ENCODE measurements at places on chromosomes 3 and 15.

- no peak overlapping the region for H3K4me3 ChIP-seq
- H3K27ac ChIP-seq = no peak overlapping the region
- H3K4me1 ChIP-seq = no peaks in the 10 kb centered on the region
- no peak for DNase-seq
These were observed 38.4 kb downstream of the HEG1 start for GRCh38 chr3:125017406-125017805.

DNA sequence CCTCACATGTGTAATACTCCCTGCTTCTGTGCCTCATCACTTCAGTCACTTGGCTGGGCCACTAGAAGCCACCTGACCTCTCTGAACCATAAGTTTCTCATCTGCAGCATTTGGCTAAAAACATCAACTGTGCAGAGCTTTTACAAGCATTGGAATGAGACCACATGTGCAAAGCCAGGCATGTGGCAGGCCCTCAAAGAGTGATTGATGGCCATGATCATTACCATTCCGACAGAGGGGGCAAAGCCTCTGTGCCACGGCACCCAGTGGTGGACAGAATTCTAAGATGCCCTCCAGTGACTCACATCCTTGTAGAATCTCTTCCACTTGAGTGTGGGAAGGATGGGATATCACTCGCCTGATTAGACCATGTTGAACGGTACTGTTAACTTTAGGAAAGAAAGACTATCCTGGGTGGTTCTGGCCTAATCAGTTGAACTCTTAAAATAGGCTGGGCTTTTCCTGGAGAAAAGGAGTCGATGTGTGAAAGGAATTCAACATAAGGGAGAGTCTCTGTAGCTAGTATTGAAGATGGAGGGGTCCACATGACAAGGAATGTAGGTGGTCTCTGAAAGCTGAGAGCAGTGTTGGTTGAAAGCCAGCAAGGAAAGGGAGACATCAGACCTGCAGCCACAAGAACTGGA lies 13.5 kb downstream of the CDCP1 start:
- H3K4me3 ChIP-seq = no peak overlapping the region
- H3K27ac ChIP-seq = no peak overlapping the region
- no peaks in the 10 kb centered on the region for H3K36me3 ChIP-seq
- DNase-seq = no peak
- H3K4me1 ChIP-seq = no peaks in the 10 kb centered on the region
- no peaks in the 10 kb centered on the region for H3K27me3 ChIP-seq

- no peaks in the 10 kb centered on the region for H3K27me3 ChIP-seq
- no peaks in the 10 kb centered on the region for H3K4me1 ChIP-seq
- no peak overlapping the region for H3K4me3 ChIP-seq
- no peaks in the 10 kb centered on the region for H3K36me3 ChIP-seq
- DNase-seq = no peak
- H3K27ac ChIP-seq = no peak overlapping the region
These were observed 93.6 kb downstream of the GMNC start for GRCh38 chr3:190768891-190769290.

DNA sequence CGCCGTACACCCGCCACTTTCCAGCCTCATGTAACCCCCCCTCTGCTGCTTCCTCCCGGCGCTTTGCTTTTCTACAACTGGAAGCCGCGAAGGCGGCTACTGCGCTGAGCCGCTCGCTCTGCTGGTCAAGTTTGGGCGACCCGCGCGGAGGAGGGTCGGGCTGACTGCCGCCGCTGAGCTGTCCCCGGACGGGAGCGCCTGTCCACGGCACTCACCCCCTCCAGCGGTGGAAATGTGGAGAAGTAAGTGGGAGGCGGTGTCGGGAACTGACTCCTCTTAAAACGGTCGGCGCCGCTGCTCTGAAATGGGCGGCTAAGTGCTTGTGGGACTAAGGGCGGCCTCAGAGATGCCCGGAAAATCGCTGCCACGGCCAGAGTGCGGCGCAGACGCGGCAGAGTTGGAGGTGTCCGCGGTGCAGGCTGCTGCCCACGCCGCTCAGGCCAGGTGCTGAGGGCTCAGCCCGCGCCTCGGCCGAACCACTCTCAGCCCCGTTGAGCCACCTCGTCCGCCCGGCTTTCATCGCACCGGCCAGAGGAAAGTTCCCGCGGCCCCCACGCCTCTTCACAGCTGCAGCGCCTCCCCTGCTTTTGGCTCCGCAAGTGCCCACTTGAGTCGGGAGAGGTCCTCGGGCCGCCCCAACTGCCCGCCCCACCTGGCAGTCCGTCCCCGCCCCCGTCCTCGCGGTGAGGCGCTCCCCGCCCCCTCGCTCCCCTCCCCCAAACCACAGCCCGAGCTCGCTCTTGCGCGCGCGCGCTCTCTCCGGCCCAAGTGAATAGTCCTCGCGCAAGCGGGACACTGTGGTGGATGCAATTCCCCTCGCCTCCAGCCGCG lies at the start of gene EPHA6:
EPHA6 (plus strand) TSS at position 775 of the 831 bp plus-strand sequence.
- no peaks in the 10 kb centered on the region for H3K27me3 ChIP-seq
- H3K27ac ChIP-seq = no peak within 1 kb of the TSS
- peak within 1 kb of the TSS; percentile 92 for H3K4me3 ChIP-seq
- peak; percentile 57 for DNase-seq
- no peaks in the 10 kb centered on the region for H3K4me1 ChIP-seq

DNA sequence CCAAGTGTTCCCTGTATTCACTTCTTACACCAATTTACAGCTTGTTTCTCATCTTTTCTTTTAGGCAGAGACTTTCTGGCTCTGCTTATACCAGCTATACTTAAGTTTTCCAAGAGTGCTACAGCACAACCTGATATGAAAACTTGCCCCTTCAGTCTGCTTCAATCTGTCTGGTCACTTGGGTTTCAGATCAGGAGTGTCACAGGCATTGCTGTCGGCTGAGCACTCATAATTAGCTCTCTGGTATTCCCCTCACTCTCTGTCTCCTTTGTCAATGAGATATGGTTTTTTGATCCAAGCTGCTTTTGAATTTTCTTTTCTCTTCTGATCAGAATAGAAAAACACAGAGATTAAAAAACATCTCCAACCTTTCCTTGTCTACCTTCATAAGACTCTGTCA lies 194.9 kb upstream of the UMPS start:
- no peaks in the 10 kb centered on the region for H3K4me1 ChIP-seq
- no peaks in the 10 kb centered on the region for H3K36me3 ChIP-seq
- DNase-seq = no peak

DNA sequence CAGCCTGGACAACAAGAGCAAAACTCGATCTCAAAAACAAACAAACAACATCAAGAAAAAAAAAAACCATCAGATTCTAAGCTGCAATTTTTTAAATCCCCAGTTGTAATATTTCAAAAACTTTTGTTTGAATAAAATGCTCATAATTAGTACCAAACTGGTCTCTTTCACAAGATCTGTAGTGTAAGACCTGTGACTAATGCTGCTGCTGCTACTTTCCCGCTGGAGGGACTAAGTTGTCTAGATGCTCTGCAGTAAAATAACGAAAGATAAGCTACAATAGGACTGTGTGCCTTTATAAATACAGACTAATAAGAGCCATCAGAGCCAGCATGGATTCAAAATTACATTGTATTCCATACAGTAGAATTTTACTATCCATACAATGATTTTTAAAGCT lies 45.4 kb downstream of the TM4SF4 start:
- no peak overlapping the region for H3K27ac ChIP-seq
- peaks cover 52% of the 10 kb centered on the region for H3K36me3 ChIP-seq
- H3K27me3 ChIP-seq = no peaks in the 10 kb centered on the region
- no peaks in the 10 kb centered on the region for H3K4me1 ChIP-seq
- H3K4me3 ChIP-seq = no peak overlapping the region
- no peak for DNase-seq

DNA sequence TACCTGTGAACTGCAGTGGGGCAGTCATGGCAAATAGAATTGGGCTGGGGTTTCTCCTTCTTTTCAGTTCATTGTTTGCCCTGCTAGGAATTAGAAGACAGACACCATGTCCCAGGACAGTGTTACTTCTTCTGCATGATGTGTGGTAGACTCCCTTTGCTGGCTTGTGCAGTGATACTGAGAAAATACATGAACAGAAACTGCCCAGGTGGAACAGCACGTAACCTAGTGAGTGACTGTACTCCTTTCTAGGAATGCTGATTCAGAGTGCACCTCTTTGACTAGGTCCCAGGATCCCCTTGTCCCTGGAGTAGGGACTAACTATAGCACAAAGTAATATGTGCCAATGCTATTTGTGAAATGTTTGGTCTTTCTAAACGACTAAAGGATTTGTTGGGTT lies 10.7 kb upstream of the SLC22A13 start:
- H3K36me3 ChIP-seq = peaks cover 13% of the 10 kb centered on the region
- DNase-seq = no peak
- H3K4me3 ChIP-seq = no peak overlapping the region
- H3K27ac ChIP-seq = no peak overlapping the region

DNA sequence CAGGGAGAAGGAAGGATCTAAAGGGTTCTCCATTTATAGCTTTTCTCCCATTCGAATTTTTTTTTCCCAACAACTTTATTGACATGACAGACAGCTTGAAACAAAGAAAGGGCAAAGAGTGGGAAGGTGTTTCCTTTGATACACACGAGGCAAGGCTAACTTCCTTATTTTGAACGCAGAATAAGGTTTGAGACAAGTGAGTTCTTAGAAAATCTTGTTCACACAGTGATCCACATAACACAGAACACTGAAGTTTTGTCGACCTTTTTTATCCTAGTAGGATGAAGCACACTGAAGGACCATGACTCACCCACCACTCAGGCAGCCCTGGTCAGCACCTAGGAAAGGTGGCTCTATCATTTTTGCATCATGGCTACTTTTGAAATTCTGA lies 425.8 kb upstream of the MDFIC2 start:
- DNase-seq = no peak
- no peak overlapping the region for H3K4me3 ChIP-seq
- H3K36me3 ChIP-seq = no peaks in the 10 kb centered on the region
- H3K27ac ChIP-seq = no peak overlapping the region
- no peaks in the 10 kb centered on the region for H3K27me3 ChIP-seq

GRCh38 chr3:101120039-101120438 lies 126.8 kb upstream of the ABI3BP start:
- DNase-seq = no peak
- H3K36me3 ChIP-seq = no peaks in the 10 kb centered on the region
- no peaks in the 10 kb centered on the region for H3K27me3 ChIP-seq
- no peaks in the 10 kb centered on the region for H3K4me1 ChIP-seq

- H3K27me3 ChIP-seq = no peaks in the 10 kb centered on the region
- H3K27ac ChIP-seq = no peak overlapping the region
- H3K36me3 ChIP-seq = no peaks in the 10 kb centered on the region
- no peaks in the 10 kb centered on the region for H3K4me1 ChIP-seq
- no peak for DNase-seq
These were observed 76.7 kb downstream of the ADAMTS17 start for GRCh38 chr15:100264994-100265640.

Data from neuronal stem cell (in vitro differentiated cells).